PC-9 (cell line): ENCODE measurements at places on chromosomes 2 and 18.

GRCh38 chr2:45984896-45985473 is 312.2 kb upstream of the EPAS1 start:
- no peak for DNase-seq

DNA sequence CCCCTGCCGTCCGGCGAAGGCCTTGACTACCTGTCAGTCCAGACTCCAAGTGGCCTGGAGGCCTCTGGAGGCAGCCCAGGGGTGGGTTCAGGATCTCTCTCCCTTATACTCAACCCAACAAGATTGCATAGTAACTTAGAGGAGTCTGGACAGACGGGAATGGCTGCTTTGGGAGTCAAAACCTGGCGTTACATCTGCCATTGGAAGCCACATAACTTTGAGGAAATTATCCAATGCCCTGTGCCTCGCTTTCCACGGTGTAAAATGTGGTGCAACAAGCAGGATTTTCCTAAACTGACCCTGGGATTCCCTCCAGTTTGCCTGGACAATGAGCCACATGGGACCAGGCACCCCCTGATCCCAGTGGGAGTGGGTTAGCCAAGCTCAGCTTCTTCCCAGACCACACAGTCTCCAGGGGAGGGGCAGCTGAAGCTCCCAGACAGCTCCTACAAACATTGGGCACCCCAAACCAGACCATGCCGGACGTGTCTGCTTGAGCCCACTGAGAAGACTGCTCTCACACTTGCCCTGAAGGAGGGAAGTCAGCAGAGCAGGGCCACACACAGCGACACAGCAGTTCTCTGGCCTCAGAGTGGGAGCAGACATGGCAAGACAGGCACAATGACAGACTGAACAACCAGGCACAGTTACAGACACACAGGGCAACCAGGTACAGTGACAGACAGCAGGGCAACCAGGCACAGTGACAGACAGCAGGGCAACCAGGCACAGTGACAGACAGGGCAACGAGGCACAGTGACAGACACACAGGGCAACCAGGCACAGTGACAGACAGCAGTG is 65.6 kb upstream of the RAB6C start:
- DNase-seq: no peak

- no peak for DNase-seq
Measured at GRCh38 chr18:74303936-74304335, 11.7 kb upstream of the C18orf63 start.

GRCh38 chr18:48547531-48547981 is 8.7 kb downstream of the CTIF start:
- DNase-seq: no peak

GRCh38 chr2:152427902-152428301 is 92.9 kb downstream of the FMNL2 start:
- no peak for DNase-seq

DNA sequence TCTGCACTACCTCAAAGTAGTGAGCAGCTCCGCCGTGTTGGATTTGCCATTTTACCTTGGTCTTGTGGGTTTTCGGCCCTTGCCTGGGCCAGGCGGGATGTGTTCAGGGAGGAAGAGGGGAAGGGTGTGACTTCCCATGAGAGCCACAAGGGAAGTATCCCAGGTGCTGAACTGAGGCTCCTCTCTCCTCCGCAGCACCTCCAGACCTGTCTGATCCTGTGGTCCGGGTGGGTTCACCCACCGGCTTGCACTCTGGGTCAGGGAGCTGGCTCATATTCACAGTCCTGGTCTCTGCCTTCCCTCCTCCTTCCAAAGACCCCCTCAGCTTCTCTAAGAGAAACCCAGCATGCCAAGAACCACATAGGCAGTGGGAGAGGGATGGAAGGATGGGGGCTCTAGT is 235.8 kb downstream of the SEPTIN10 start:
- DNase-seq: no peak

- no peak for DNase-seq
Measured at GRCh38 chr2:214393796-214394195, 17.1 kb upstream of the VWC2L start.
